Activated naive CD8-positive, alpha-beta T cell treated with anti-CD3 and anti-CD28 coated beads for 36 hours (primary cell): ENCODE measurements at places on chromosomes 6 and 20. TPM values are rescaled to one million over a fixed set of nuclear protein-coding genes. Genes with fewer than 3 reads are reported as not detected.

FOXO3 gene
- total RNA-seq = 7.0 TPM

IMPG1 gene
- total RNA-seq = not detected

FRK gene
- total RNA-seq = 0.08 TPM

FBXO30 gene
- total RNA-seq = 4.1 TPM

DNA sequence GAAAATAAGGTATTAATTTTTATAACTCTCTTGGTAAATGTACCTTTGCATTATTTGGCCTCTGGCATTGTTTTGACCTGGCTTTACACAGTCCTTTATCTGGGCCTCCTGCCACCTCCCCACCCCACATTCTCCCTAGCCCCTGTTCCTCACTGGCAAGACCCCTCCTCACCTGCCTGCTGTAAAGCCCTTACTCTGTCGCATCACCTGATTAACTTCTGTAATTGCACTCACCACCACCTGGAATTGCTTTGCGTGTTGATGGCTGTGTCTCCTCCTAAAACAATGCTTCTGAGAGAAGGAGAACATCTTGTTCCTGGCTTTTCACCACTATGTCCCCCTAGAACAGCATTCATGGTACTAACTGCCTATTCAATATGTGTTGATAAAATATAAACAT is 24.8 kb downstream of the SNX9 start:
- DNase-seq = no peak

- no peak for DNase-seq
These were observed 9.1 kb downstream of the ZNF292 start for GRCh38 chr6:87164506-87164905.

DNA sequence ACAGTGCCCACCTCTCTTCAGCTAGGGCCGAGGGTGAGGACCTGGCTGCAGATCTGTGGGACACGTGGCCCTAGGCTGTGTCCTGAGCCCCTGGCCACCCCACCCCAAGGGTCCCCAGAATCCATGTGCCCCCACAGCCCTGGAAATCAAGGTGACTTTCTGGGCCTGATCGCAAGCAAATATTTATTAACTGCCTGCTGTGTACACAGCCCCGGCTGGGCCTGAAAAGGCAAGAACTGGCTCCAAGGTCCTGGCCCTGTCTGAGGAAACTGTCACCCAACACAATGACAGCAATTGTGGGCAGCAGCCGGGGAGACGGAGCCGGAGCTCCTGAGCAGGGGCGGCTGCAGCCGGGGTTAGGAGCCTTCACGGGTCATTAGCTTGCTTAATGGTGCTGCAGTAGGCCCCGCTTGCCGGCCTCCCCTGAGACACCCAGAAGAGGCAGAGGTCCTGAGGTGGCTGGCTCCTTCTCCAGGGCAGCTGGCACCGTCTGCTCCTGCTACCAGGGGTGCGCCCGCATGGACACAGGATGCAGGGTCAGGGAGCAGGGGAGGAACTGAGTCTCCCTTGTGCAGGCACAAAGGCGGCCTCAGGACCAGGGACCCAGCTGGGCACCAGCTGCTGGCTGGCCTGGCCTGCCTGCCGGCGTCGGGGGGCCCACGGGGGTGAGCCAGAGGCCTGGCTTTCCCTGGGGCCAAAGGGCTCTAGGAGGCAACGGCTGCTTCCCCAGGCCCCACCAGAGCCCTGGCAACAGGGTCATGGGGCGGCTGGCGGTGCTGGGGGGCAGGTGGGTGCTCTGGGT is 24.1 kb downstream of the NPEPL1 start:
- DNase-seq = no peak

DNA sequence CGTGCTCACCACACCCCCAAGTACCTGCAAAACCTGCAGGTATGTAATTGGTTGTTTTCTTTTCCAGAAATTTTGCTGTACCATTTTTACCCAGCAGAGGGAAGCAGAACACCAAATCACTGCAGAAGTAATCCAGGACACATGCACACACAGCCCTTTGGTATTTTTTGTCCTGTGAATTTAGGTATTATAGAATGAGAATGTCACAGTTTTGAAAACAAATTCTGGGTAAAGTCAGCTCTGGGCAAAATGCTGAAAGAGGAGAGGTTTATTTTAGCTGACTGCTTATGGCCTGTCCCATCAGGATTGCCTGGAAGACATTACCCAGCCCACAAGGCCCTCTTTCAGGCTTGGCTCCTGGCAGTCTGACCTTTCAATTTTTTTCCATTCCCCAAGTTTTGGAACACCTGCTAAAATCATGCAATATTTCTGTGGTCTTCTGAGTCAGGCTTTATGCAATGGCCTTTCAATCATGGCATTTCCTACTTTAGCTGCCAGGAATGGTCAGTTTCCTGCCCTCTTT is 3.5 kb upstream of the EFHC1 start:
- DNase-seq = peak; percentile 31

DNA sequence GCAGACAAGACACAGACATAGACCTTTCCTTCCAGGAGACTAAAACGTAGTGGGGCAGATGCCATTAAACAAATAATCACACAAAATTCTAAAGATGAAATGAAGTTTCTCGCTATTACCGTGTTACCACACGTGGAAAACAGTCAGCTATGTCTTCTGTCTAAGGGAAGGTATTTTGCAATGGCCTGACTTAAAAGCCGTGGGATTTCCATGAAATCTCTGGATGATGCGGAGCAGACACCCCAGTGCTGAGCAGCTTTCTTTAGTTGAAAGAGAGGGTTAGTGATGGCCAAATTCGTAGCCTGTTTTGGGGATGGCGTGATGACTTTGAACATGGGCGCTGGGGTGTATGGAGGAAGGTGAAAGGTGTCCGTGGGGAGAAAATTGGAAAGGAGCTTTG is 281.8 kb downstream of the NRN1 start:
- no peak for DNase-seq
